ENCODE measurements at places on chromosomes 5 and 9.
A peak's percentile ranks its signal among the peaks of the same experiment; 100 is the strongest.

GRCh38 chr9:121053544-121053943, 3.5 kb upstream of the C5 start:
- DNase-seq, result no peak

DNA sequence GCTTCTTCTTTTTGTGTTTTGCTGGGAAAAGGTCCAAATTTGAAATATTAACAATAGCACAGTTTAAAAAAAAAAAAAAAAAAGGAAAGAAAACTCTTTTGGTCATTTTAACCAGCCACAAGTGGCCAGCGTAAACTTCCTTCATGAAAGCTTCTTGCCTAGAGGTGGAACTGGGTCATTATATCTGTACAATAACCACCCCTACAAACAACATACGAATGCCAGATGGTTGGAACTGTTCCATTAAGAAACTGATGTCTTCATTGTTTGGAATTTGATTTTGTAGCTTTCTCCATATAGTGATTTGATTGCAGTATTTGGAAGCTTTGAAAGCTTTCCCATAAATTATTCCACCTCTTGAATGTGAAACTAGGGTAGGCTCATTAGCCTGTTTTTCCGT, 18.3 kb upstream of the LPAR1 start:
- peak; percentile 69 for DNase-seq

DNA sequence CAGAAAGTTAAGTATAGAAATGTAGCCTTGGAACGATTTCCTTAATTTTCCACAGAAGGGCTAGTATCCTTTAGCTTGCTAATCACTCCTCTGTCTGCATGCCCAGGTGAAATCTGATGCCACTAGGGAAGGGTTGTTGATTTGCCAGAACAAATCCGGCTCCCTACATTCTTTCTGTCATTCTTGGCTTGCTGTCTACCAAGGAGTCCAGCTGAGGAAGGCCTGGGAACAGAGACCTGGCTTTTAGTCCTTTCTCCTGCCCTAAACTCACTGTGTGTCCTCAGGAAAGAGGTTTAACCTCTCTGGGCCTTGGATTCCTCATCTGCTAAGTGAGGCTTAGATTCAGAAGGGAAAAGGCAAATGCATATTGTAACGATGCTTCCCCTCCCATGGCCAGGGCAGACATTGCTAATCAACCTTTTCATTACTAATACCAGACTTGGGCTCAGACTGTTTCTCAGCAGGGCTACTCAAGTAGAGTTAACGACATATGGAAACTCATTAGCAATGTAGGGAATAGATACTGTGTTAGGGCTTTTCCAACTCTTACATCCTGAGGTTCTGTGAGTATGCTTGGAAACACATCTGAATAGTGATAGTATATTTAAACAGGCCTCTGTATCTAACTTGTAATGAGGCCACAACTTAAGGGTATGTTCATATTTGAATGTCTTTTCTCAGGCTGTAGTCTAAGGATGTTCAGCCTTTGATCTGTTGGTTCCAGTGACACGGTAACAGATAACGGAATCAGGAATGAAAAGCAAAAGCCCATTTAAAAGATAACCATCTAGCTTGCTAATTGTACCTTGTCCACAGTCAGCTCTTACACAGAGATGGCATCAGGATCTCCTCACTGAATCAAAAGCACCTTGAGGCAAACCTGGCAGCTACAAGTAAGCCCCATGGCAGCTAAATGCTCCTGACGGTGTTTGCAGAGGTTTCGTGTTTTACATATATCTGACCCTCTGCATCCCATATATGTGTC, 4.1 kb downstream of the GALNT10 start:
- no peak for DNase-seq

DNA sequence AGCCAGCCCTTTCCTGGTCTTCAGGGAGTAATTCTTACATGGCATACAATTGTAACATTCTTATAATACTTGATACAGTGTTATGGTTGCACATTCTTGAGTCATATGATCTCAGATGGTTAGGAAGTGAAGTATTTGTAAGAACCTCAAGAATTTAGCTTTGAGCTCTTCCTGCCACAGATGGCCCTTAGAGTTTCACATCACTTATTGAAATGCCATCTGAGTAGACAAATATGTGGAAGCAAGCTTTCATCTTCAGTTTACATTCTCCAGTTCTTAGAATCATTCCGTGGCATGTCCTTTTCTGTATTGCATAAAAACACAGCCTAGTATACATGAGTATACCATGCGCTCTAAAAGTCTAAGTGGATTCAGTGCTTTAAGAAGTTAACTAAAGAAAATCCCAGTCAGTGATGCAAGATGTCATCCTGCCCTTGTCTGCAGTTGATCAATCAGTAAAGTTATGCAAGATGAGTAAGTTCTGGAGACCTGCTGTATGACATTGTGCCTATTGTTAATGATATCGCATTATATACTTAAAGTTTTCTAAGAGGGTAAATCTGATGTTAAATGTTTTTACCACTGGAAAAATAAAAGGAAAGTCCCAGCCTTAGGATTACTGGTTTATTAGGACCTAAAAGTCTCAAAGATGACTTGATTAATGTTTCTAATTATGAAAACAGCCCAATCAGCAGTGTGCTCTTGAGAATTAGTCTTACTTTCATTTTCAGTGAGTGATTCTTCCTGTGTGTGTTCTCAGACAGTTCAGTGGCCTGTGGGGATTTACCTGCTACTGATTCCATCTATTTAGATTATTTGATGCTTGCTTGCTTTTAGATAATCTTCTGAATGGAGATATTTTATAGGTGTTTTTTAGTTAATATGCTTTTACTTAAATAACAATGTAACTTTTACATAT, 29.4 kb downstream of the RHOBTB3 start:
- peak; percentile 92 for DNase-seq

DNA sequence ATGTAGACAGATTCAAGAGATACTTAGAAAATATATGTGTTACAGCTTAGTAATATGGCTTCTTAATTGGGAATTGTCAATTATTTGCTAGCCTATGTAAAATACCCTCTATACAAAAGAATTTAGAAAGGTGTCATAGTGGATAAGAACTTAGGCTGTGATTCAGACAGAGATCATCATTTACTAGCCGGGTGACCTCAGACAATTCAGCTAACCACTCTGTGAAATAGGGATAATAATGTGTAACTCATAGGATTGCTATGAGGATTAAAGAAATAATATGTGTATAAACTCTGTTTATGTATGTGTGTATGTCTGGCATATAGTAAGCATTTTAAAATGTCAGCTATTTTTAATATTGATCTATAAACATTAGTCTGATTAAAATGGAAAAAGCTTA, 5.9 kb upstream of the LARS1 start:
- no peak for DNase-seq

- no peak for DNase-seq
These were observed 336.9 kb downstream of the ENC1 start for GRCh38 chr5:74303578-74303977.

GRCh38 chr9:99241106-99241505, 19.0 kb downstream of the SEC61B start:
- no peak for DNase-seq

GRCh38 chr9:86549401-86549811, 195.2 kb upstream of the TUT7 start:
- peak; percentile 71 for DNase-seq

- DNase-seq, result no peak
These were observed 50.3 kb upstream of the ACO1 start for GRCh38 chr9:32334112-32334511.

- no peak for DNase-seq
These were observed 33.5 kb downstream of the ALDH1A1 start for GRCh38 chr9:72919246-72919945.

GRCh38 chr5:67547682-67548081, 351.1 kb upstream of the CD180 start:
- no peak for DNase-seq

DNA sequence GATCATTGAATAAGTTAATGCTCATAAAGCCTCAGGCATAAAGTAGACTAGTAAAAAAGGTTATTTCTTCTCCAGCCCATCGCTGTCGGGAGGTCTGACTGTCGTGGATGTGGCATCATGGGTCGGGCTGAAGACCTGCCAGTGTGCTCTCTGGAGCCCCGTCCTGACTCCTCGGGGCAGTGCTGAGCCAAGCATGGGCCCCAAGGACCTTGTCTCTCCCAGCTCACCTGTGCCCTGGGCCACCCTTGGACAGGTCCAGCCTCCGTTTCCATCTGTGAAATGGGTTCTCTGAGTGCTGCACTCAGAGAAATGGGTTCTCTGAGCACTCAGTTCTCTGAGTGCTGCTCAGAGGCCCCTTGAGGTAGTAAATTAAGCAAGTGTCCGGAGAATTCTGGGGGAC, 269.0 kb downstream of the GADD45G start:
- no peak for DNase-seq

DNA sequence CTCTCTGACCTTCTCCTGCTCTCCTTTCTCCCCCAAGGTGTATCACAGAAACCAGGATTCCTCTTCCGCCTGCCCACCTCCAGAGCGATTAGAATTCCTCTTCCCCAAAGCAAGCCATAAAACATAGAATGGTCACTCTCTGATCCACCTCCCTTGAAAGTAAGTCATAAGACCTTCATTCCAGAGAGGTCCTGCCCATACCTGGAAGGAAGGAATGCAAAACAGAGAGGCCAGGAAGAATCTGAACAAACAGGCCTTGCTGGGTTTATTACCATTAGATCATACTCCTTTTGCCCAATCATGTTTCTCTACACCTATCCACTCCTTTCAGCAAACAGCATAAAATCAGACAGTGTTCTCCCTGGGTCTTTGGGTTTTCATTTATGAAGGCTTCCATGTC, 21.0 kb downstream of the CDKL3 start:
- no peak for DNase-seq

GRCh38 chr9:92781899-92782298, 17.3 kb upstream of the BICD2 start:
- no peak for DNase-seq

- no peak for DNase-seq
These were observed 44.1 kb downstream of the C9orf50 start for GRCh38 chr9:129576546-129577543.

DNA sequence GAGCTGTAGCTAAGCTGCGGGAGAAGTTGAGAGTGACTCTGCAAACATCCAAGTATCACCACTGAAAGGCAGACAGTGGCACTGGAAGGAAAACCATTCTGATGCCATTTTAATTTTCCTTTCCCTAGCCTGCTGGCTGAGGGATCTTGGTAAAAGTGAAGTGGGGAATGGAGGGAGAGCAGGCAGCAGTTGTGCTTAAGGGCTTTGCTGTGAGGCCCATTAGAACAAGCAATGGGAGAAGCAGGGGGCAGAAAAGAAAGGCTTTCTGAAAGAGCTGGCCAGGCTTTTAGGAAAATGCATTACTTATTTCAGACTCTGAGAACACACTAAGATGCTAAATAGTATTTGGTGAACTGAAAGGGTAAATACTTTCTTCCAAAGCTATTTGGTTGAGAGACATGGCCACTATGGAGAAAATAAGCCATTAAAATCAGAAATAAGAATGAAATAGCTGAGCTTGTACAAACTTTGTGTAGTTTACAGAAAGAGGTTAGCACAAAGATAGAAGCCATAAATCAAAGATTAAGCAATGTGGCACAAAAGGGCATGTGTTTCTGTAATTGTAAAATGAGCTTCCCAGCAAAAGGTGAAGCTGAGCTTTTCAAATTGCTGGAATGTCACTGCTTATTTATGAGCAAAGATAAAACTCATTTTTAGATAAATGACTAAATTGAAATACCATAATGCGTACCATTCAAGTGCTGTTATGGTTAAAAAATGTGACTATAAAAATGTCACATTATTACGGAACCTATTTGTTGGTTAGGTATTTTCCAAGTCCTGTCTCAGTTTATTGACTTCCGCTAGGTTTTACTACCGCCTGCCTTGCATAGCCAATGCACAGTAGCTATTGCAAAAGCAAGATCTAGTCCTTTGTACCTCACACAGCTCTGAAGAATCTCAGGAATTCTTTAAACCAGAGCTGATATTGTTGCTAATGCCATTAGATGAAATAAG, 20.8 kb downstream of the SNCAIP start:
- DNase-seq, result no peak

DNA sequence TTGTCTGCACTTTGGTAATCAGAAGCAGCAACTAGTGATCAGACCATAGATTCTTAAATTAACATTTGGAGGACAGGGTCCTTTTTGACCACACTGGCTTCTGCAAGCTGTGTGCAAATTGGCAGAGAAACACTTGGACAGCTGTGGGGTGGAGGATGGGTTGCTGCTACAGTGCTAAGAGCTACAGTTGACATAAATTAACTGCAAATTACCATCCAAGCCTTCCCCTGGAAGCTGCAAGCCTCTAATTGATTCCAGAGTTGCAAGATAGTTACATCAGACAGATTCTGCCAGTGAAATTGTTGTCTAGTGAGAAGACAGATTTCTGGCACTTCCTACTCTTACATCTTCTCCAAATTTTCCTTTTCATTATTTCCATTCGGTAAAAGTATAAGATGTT, 517.7 kb downstream of the DIRAS2 start:
- peak; percentile 88 for DNase-seq

DNA sequence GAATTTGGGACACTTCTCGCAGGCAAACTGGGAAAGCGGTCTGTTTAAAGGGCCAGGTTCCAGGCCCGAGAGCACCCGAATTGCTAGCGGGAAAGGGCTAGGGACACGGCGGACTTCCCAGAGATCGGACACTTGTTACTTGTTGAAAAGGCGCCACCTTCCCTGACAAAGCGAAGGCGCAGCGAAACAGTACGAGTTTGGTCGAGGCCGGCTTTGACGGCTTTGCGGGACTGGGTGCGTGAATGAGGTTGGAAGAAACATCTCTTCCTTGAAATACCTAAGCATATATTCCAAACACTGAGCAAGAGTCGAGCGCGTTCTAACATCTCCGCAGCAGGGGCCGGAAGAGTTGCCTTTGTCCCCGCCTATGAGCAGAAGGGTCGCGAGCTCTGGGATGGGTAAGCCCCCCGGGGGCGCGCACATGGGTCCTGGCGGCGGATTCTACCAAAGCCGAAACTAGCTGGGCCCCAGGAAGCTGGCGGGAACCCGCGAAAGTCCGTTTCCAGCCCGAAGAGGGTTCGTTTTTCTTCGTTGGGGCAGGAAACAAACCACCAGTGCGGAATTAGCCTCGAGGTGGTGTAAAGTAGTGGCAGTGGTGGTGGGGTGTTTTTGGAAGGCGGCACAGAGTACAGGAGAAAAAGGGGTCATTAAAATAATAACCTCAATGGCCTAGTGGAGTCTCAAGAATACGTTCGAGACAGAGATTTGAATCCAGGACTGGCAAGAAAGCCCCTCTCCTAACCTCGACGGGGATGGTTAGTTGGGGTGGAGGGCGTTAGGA, 1.5 kb downstream of the GDNF start:
- DNase-seq, result peak; percentile 63

DNA sequence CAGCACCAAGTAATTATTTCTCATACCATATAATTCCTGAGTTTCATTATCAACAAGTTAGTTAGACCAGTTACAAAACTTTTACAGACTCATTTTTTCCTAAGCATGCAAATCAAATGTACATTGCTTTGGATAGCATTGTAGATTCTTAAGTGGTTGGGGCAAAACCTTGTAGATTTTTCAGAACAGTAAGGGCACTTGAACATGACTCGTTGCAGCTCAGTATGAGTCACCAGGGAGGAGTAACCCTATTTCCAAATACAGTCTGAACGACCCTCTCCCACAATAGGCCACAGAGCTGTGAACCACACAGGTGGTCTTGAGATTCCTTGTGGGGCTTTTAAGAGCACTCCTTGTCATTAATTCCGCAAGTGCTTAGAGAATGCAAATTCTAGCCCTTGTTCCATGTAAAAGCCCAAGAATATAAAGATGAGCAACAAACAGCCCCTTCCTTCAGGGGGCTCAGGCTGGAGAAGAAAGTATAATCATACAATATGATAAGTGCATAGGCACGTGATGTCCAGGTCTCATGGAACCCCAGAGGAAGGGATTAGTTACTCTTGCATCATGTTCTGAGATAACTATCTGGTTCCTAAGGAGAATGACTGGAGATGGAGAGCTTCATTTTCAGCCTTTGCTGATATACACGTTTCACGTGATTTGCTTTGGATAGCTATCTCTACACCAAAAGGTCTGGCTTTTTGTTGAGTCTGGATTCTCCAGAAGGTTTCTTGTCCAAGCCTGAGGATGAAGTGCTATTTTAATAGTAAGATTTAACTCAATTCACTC, 295.7 kb downstream of the KCNN2 start:
- no peak for DNase-seq
